HFFc6 (cell line): ENCODE measurements at places on chromosomes 5 and 9. TPM values are rescaled to one million over a fixed set of nuclear protein-coding genes. Genes with fewer than 3 reads are reported as not detected.

GRCh38 chr5:146410272-146410671 is 36.9 kb upstream of the TCERG1 start:
- no peak overlapping the region for H3K27ac ChIP-seq
- H3K4me3 ChIP-seq = no peak overlapping the region
- peaks cover 9% of the 10 kb centered on the region; the same call in 1 of the 2 replicates for H3K4me1 ChIP-seq
- no peaks in the 10 kb centered on the region for H3K36me3 ChIP-seq
- DNase-seq = no peak

DNA sequence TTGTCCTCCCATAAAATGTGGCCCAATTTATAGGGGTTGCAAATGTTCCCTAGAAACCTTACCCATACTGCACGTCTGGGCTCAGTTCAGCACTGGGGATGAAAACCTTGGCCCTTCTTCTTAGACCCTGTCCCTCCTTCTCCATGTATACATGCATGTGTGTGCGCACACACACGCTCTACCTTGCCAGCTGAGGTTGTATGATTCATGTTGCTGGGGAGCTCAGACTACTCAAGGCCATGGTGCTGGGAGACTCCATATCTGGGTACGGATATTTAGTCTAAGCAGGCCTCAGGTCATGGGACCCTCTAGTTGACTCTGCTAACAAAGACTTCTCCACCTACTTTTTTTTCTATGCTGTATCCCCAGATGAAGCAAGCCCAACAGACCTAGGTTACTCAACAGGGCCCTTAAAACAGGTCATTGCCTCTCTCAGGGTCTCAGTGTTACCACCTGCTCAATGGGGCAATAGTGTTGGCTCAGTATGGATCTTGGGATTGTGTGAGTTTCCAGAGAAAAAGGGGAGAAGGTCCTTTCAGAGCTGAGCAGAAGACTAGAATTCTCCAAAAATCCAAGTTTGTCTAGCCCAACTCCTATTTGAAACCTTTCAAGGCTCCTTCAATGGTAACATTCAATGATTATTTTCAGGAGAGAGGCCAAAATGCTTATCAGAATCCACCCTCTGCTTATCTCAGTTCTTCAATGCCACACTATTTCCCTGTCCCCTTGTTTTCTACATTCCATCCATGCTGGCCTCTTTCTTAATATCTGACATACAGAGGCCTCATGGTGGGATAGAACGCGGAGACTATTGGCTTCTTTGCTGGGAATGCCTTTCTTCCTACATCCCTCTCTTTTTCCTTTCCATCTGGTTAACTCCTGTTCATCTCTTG is 123.6 kb upstream of the PITX1 start:
- no peak overlapping the region for H3K27ac ChIP-seq
- peaks cover 11% of the 10 kb centered on the region for H3K4me1 ChIP-seq
- DNase-seq = no peak
- H3K27me3 ChIP-seq = peaks cover 23% of the 10 kb centered on the region
- peaks cover 19% of the 10 kb centered on the region for H3K36me3 ChIP-seq

The HTR1A gene
- not detected in 3 replicates for total RNA-seq

The MAMDC2 gene
- 4.0 to 15.2 TPM (median 9.0 TPM) in 3 replicates for total RNA-seq
